ENCODE measurements at places on chromosomes 1 and 21.

DNA sequence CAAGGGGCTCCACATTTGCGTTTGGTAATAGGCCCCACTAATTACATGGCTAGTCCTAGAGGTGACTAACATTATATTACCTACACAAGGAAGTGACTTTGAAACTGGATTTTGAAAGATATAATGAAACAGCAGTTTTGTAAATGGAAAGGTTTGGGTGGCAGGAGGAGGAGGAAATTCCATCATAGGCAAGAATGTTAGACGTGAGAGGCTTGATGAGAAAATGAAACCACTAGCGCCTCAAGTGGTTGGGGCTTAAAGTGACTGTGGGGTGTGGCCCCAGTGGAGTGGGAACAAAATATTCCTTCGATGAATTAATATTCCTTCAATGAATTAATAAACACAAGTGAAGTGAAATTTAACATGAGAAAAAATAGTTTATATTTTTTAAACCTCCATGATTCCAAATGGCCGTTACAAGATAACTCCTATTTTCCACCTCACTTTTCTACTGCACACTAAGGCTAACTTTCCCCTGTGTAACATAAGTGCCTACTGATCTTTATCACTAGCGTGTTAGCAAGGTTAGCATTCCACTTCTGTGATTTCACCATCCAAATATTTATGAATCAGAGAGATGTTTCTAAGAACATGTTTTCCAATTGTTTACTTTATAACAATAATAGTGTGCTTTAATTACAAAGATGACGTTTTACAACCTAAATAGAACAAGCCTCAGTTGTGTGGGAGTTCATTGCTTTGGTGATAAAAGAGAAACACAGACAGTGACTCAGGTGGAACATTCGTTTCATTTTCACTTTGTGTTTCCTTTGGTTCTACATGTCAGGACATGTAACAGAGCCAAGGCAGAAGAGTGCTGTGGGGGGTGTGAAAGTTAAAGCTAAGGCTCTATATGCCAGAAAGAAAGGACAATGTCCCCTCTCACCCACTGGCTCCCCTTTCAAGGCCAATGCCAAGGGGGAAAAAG lies 12.5 kb upstream of the ATF3 start:
- peak; percentile 24 for DNase-seq

GRCh38 chr1:33470495-33471012 lies 1.9 kb upstream of the ZSCAN20 start:
- peak; percentile 47 for DNase-seq

DNA sequence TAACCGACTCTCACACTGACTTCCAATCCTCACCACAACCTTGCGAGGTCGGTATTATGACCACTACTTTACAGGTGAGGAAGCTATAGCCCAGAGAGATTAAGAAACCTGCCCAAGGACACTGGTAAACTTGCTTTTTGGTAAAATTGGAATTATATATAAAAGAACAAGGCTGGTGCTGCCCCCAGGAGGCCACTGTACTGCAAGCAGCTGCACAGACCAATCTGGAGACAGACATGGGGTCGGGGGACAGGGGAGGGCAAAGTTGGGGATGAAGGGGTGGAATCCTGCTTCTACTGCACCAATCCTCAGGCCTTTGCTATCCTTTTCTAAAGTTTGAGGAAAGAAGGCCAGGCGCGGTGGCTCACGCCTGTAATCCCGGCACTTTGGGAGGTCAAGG lies 280.8 kb downstream of the SPATA17 start:
- no peak for DNase-seq

DNA sequence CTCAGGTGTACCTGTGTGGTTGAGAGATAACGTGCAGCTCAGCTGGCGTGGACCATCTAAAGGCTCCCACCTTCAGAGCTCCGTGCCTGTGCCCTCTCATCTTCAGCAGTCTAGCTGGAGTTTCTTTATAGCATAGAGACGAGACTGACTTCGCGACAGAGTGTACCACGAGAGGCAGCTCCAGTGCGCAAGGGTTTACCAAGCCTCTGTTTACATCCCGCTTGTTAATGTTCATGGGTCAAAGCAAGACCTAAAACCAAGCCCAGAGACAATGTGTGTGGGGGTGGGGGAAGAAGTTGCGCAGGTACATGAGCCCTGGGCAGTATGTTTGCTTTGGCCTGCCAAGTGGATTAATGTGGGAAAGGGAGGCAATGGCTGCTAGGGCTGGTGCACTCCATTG lies 15.6 kb downstream of the RHOU start:
- no peak for DNase-seq

- no peak for DNase-seq
Measured at GRCh38 chr1:151384584-151384983, 12.1 kb upstream of the SELENBP1 start.

DNA sequence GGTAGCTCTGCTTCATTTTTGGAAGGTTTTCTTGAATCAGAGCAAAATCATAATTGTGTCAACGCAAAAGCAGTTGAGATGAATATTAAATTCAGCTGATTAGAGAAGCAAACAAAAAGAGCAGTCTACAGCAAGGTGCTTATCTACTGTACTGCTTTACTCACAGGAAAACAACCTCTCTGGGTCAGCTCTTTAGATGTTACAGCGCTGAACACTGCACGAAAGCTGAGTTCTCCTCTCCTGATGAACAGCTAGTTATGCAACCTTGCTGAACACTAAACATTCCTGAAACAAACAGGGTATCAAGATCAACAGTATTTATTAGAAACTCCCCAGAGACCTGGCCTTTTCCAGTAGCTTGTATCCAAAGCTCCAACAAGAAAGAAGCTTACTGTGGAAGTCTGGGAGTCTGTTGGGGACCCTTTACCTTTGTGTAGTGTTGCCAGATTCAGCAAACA lies 41.3 kb downstream of the TBCE start:
- no peak for DNase-seq

GRCh38 chr1:3297756-3298155 lies 156.7 kb upstream of the ARHGEF16 start:
- DNase-seq = no peak
